ENCODE measurements at places on chromosomes 11 and 22.

- no peak overlapping the region for H3K27ac ChIP-seq
- H3K36me3 ChIP-seq = peaks cover 1% of the 10 kb centered on the region
These were observed 66.5 kb downstream of the CCDC34 start for GRCh38 chr11:27296497-27296896.

DNA sequence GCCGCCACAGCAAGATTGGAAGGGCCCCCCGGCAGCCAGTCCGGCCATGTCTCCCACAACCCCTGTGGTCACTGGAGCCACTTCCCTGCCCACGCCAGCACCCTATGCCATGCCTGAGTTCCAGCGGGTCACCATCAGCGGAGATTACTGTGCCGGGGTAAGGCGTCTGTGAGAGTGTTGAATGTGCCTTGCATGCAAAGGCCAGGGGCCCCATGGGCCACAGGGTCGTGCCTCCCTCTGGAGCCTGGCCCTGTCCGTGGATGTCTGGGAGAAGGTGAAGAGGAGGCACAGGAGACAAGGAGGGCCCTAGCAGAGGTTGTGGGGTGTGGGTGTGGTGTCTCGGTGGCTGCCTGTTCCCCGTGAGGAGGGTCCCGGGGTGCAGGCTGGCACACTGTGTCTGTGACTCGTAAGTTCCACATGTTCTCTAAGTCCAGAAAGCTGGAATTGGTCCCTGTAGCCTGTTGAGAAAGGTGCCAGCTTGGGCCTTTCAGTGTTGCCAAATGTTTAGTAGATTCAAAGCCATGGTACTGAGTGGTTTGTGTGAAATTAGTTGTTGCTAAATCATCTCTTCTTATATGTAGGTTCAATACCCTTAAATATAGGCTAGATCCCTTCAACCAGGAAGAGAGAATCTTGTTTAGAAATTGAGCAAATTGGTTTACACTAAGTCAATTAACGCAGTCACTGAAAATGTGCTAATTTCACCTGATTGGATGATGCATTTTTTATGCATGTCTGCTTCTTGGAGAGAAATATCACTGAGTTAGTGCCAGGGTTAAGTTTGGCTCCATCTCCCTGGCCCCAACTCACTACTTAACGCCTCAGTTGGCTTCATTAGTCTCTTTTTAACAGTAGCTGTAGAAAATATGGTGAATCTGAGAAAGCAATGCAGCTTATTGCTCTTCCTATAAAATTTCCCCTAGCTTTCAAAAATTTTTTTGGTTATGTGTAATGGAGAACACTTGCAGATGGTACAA is 23.8 kb downstream of the AMPD3 start:
- H3K27ac ChIP-seq = no peak overlapping the region
- H3K36me3 ChIP-seq = peaks cover 20% of the 10 kb centered on the region
- H3K27me3 ChIP-seq = no peaks in the 10 kb centered on the region
- peaks cover 7% of the 10 kb centered on the region for H3K4me1 ChIP-seq

- H3K27me3 ChIP-seq = peaks cover 17% of the 10 kb centered on the region
- no peak overlapping the region for H3K4me3 ChIP-seq
These were observed 134.1 kb downstream of the GRIK4 start for GRCh38 chr11:120645639-120646038.

DNA sequence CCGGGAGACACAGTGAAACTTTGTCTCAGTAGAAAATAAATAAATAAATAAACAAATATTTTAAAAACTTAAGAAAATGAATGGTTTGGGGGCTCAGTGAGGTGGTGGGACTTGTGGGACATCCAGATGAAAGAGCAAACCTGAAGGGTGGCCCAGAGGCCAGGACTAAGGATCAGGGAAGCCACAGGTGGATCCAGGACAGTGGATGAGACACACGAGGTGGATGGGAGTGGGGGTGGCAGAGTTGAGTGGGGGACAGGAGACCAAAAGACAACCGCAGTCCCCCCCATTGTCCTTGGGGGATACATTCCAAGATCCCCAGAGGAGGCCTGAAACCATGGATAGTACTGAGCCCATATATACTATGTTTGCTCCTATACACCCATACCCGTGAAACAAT is 7.1 kb downstream of the RFPL1 start:
- no peak overlapping the region for H3K27ac ChIP-seq
- peaks cover 9% of the 10 kb centered on the region for H3K27me3 ChIP-seq
- no peaks in the 10 kb centered on the region for H3K36me3 ChIP-seq
- DNase-seq = no peak
- no peak overlapping the region for H3K4me3 ChIP-seq
